Ovary (tissue), 10 donors: ENCODE measurements at places on chromosomes 1 and 21. TPM values are rescaled to one million over a fixed set of nuclear protein-coding genes. Genes with fewer than 3 reads are reported as not detected.

CTSK gene
- total RNA-seq, result 51.6 TPM

CHI3L2 gene
- total RNA-seq, result 1.9 TPM

TAS1R1 gene
- 0.42 TPM for total RNA-seq

RHBG gene
- 21.5 TPM for total RNA-seq

TMEM234 gene
- 34.6 TPM for total RNA-seq

FAM72B gene
- total RNA-seq, result 0.94 TPM

RCSD1 gene
- 5.9 TPM for total RNA-seq

SLC2A1 gene
- total RNA-seq, result 14.0 TPM
